HCT116 (cell line): ENCODE measurements at places on chromosomes 11 and 22. TPM values are rescaled to one million over a fixed set of nuclear protein-coding genes. Genes with fewer than 3 reads are reported as not detected.

- no peak for DNase-seq
- no peaks in the 10 kb centered on the region for H3K36me3 ChIP-seq
- no peaks in the 10 kb centered on the region for H3K4me1 ChIP-seq
Observed at GRCh38 chr22:34761111-34761510, 304.8 kb upstream of the ISX start.

GRCh38 chr11:43751726-43752125 lies 71.2 kb downstream of the HSD17B12 start:
- H3K27me3 ChIP-seq = no peaks in the 10 kb centered on the region
- H3K27ac ChIP-seq = no peak overlapping the region
- no peaks in the 10 kb centered on the region for H3K4me1 ChIP-seq
- H3K4me3 ChIP-seq = no peak overlapping the region

DNA sequence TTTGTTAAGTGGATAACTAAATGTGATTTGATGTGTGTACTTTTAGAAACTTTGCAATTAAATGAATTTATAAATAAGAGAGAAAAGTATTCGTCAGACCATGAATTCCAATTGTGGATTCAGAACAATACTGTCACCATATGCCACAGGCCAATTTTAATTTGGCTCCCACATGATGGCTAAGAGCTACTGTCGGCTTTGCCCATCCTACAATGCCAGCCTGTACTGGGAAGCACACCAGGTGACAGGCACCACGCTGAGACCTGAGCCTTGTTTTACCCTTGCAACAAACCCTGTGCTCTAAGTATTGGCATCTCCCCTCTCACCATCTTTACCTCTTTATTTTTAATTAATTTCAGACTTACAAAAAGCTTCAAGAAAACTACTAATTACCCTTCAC lies 14.0 kb downstream of the RAB30 start:
- DNase-seq = no peak
- peaks cover 10% of the 10 kb centered on the region for H3K4me1 ChIP-seq
- no peaks in the 10 kb centered on the region for H3K36me3 ChIP-seq
- H3K27me3 ChIP-seq = no peaks in the 10 kb centered on the region
- H3K27ac ChIP-seq = no peak overlapping the region

DNA sequence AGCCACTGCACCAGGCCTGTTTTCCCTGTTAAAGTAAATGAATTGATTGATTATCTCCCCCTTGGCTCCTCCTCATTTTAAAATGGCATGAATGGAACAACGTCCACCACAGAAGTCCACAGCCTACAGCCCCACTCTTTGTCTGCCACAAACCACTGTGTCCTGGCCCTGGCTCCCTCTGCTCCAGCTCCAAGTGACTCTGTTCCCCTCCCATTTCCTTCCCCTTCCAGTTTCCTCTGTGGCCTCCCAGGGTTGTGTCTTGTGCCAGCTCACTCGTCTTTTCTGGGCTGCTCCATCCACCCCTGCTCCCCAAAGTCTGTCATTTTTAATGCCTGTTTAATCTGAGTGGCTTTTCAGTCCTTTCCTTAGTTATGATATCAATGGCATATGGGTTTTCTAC lies 52.4 kb upstream of the CD5 start:
- H3K4me1 ChIP-seq = no peaks in the 10 kb centered on the region
- H3K27me3 ChIP-seq = peaks cover 12% of the 10 kb centered on the region; the same call in 1 of the 2 replicates
- no peak overlapping the region for H3K27ac ChIP-seq

DNA sequence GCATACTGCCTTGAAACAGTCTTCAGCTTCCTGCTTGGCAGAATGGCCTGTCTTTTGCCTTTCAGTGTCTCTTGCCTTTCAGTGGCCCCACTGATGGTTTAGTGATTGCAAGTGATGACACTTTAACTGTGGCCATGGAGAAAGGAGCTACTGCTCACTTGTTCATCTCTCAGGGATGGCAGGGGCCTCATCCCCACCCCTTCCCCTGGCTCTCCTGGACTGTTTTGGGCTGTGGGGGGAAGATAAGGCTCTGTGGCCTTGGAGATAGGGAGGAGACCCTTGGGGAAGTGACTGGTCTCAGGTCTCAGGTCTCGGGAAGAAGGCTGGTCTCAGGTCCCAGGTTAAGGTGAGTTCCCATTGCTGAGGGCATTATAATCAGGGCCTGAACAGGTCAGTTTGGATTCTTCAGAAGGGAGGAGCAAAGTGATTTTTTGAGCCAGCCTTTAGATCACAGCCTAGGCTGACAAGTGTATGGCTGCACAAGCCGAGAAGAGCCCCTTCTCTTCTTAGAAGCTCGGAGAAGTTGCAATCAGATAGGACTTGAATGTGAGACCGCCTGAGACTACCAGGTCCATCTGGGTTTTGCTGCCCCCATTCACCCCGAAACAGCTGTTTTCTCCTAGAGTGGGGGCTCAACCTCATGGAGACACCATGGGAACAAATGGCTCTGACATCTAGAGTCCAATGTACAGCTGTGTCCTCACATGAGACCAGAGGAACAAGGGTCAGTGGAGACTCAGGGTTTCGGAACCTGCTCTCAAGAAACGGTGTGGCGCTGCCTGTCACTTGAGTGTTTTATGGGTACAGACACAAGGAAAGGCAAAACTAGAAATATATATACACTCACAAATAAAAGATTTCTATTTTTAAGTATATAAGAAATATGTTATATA lies 15.9 kb upstream of the P2RY2 start:
- H3K4me1 ChIP-seq = peaks cover 13% of the 10 kb centered on the region
- H3K4me3 ChIP-seq = no peak overlapping the region
- no peaks in the 10 kb centered on the region for H3K36me3 ChIP-seq
- H3K27me3 ChIP-seq = no peaks in the 10 kb centered on the region
- no peak for DNase-seq

- H3K27me3 ChIP-seq = 0 out of 2 replicates have a peak, but pooled peaks cover 5% of the 10 kb centered on the region
- H3K36me3 ChIP-seq = no peaks in the 10 kb centered on the region
Observed at GRCh38 chr11:117983163-117983475, 3.1 kb upstream of the IL10RA start.

DNA sequence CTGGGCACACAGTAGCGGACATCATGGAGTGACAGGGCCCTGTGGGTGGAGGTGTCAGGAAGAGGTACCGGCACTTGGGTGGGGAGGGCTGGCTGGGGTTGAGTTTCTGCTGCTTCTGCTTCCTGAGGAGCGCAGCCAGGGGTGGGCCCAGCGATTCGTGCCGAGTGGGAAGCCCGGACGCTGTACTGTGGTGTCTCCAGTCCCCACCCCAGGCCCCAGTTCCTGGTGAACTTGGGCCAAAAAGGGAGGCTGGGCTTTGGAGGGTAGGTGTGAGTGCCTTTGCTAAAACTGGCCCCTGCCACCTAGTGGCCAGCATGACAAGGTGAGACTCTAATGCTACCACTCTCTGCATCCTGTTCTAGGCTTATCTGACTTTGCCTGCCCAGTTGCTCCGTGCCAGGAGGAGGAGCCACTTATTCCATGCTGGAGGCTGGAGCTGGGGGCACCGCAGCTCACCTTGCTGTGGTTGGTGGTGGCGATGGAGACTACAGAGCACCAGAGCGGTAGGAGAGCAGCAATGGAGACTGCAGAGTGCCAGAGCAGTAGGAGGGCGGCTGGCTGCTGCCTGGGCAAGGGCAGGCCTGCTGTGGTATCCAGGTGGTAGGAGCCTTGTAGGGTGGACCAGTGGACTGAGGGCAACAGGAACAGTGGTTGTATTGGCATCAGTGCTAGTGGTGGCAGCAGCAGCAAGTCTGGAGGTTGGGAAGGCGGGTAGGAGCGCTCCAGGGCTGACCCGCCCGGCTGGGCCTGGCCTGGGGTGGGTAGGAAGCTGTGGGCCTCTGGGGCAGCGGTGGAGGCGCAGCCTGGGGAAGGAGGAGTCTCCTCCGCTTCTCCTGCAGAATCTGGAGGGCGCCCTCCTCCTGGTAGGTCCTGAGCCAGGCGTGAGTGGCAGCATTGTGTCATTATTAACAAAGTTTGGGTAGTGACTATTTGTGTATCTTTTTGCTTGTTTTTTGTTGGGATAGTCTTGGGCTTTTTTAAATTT lies 2.2 kb upstream of the RFPL2 start:
- no peaks in the 10 kb centered on the region for H3K27me3 ChIP-seq
- no peak overlapping the region for H3K4me3 ChIP-seq
- peak overlapping the region; percentile 48; the same call in 1 of the 2 replicates for H3K27ac ChIP-seq
- peaks cover 25% of the 10 kb centered on the region for H3K4me1 ChIP-seq
- peak; percentile 56 for DNase-seq

- no peak overlapping the region for H3K4me3 ChIP-seq
- no peak overlapping the region for H3K27ac ChIP-seq
- no peaks in the 10 kb centered on the region for H3K36me3 ChIP-seq
- DNase-seq = no peak
Observed at GRCh38 chr11:4030197-4030596, 64.4 kb upstream of the RRM1 start.

DNA sequence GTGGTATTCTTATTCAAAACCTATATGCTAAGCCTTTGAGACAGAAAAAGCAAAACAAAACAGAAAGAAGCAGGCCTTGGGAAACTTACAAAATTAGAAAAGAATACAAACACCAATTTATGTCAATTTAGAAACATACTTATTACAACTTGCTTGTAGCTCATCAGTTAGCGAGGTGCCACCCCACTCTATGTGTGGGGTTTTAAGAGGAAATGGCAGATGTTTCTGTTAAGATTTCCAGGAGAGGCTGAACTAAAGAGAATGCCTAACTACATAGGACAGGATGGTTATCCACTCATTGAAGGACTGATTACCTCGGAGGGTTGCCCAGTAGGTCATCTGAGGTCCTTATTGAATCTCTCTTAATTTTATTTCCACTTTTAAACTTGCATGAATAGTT lies 302.0 kb downstream of the ETS1 start:
- no peaks in the 10 kb centered on the region for H3K4me1 ChIP-seq
- peaks cover 13% of the 10 kb centered on the region; the same call in 1 of the 2 replicates for H3K27me3 ChIP-seq
- no peak overlapping the region for H3K4me3 ChIP-seq
- no peaks in the 10 kb centered on the region for H3K36me3 ChIP-seq
- DNase-seq = no peak

GRCh38 chr22:45047260-45047659 lies 37.5 kb upstream of the PHF21B start:
- peaks cover 61% of the 10 kb centered on the region for H3K27me3 ChIP-seq
- no peak overlapping the region for H3K4me3 ChIP-seq
- H3K27ac ChIP-seq = no peak overlapping the region
- no peaks in the 10 kb centered on the region for H3K4me1 ChIP-seq

DNA sequence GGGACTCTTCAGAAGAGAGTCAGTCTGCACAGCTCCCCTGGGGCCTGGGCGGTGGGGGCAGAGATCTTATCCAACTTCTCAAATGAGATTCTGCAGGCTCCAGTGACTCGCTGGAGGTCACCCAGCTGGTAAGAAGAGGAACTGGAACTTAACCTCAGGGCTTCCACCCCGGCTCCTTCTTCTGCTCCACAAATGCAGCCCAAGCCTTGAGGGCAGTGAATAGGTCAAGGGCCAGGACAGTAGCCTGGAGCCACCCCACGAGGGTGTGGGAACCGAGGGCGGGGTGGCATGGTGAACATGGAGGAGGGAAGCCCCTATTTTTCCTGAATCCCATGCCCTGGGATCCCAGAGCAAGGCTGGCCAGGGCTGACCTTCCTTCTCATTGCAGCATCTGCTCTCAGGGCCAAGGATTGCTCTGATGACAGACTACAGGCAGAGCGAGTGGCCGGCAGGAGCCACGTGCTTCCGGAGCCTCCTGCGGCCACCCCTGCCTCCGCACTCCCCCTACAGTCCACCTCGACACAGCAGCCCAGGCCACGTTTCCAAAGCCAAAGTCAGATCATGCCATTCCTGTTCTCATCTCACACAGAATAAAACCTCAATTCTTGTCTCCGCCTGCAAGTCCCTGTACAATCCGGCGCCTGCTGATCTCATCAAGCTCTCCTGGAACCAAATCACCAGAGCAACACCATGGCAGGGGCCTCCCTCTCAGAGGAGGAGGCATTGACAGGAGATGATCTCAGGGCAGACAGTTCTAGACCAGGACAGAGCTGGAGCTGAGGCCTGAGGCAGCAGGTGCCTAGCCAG lies 21.1 kb upstream of the UPK3A start:
- H3K4me1 ChIP-seq = peaks cover 8% of the 10 kb centered on the region; the same call in 1 of the 2 replicates
- peak overlapping the region; percentile 13; the same call in 1 of the 2 replicates for H3K27ac ChIP-seq
- DNase-seq = peak; percentile 46
- no peaks in the 10 kb centered on the region for H3K36me3 ChIP-seq

GRCh38 chr11:43010042-43010441 lies 301.8 kb upstream of the API5 start:
- H3K27me3 ChIP-seq = no peaks in the 10 kb centered on the region
- no peak overlapping the region for H3K27ac ChIP-seq
- no peaks in the 10 kb centered on the region for H3K36me3 ChIP-seq
- H3K4me1 ChIP-seq = no peaks in the 10 kb centered on the region
- DNase-seq = no peak

DNA sequence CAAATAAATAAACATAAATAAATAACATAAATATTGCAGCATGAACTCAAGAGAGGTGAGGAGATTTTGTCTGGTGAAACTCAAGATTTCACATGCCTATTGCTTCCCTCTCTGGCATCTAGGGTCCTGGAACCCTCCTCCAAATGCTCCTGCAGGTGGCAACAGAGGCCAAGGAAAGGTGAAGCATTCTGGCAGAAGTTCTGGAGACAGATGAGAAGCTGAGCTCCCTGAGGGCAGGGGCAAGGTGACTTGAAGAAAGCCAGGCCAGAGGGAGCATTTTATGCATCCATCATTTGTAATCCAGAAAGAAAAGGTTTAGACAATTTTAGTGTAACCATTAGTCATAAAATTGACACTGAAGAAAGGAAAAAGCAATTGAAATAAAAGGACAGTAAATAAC lies 64.9 kb downstream of the ENDOD1 start:
- H3K36me3 ChIP-seq = no peaks in the 10 kb centered on the region
- no peak overlapping the region for H3K4me3 ChIP-seq
- peak; percentile 41 for DNase-seq
- no peaks in the 10 kb centered on the region for H3K27me3 ChIP-seq

CRYBB3 gene
- total RNA-seq = 0.64 TPM

GAB4 gene
- not detected for total RNA-seq

LRRN4CL gene
- 0.71 TPM for total RNA-seq

ADM2 gene
- total RNA-seq = 12.8 TPM

SPON1 gene
- total RNA-seq = 0.17 TPM

NCAM1 gene
- 0.22 TPM for total RNA-seq

TNNT3 gene
- 0.71 TPM for total RNA-seq

C11orf86 gene
- total RNA-seq = 0.25 TPM

GRIA4 gene
- not detected for total RNA-seq

LGALS12 gene
- not detected for total RNA-seq
